Caco-2 (cell line): ENCODE measurements at places on chromosomes 7 and 10.

DNA sequence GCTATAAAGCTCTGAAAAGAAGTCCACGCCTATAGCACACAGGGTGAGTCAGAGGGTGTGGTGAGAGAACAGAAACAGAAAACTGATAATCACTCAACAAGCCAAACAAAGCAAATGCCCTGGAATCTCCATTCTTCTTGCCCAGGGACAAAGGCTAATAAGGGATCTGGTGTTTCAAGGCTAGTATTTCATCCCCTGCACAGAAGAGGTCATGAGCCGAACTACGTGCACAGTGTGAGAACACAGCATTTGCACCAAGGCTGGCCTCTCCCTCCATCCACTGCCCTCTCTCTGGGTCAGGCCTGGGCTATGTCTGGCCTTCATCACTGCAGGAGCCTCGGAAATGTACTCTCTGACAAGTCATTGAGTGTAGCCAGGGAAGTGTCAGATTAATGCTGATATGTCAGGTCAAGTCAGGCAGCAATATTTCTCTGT lies 42.7 kb downstream of the PRR15 start:
- DNase-seq: peak; percentile 59

- no peak for DNase-seq
These were observed 27.6 kb upstream of the LAMB1 start for GRCh38 chr7:108030516-108030915.

GRCh38 chr7:49623943-49624342 lies 149.5 kb upstream of the VWC2 start:
- DNase-seq: no peak

- no peak for DNase-seq
These were observed 67.3 kb downstream of the PTN start for GRCh38 chr7:137276189-137276588.

GRCh38 chr7:98085674-98086073 lies 21.0 kb upstream of the LMTK2 start:
- no peak for DNase-seq

- no peak for DNase-seq
These were observed 261.9 kb upstream of the LYZL1 start for GRCh38 chr10:29026802-29027580.

DNA sequence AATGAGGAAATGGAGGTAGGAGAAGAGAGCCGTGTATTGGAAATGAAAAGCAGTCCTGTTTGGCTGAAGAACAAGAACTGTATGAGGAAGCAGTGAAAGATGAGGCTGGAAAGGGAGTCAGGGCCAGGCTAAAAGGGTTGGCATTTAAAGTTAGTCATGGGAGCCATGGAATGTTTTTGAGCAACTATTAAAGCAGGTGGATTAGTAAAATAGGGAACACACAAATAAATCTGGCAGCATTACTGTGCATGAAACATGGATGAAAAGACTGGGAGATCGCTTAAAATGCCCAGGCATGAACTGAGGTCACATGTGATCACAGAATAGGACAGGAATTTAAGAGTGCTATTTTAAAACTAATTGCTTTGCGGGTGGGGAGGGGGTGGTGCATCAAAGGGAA lies 1.4 kb upstream of the IFRD1 start:
- no peak for DNase-seq

- DNase-seq: no peak
These were observed 475.8 kb upstream of the FZD8 start for GRCh38 chr10:36117890-36118289.

DNA sequence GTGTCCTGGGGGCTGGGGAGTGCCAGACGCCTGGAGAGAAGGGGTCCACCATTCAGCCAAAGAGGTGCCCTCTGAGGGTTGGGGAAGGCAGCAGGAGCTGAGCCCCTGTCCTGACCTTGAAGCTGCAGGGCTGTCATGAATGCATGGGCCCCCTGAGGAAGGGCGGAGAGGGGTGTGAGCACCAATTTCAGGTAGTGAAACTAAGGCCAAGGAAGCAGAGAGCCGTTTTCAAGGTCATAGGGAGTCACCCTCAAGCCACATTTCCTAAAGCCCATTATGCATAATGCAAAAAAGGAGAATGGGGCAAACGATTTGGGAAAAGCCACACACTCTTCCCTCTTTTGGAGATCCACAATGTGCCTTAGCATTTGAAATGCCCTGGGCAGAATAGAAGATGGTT lies 37.2 kb downstream of the FIGNL1 start:
- no peak for DNase-seq

DNA sequence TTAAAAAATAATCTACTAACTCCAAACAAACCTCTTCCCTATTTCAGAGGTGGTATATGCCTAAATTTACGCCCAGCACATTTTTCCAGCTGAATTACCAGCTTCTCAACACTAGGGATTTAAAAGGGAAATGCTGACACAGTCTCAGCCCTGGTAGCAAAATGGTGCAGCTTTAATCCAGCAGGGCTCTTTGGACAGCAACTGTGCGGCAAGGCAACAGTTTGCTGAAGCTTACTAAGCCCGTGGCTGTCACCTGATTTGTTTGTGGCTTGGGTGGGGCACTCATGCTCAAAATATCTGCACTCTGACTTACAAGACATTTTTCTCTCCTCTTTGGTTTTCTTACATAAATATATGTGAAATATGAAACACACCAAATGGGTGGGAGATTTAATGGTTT lies 206.7 kb downstream of the POU6F2 start:
- no peak for DNase-seq

- DNase-seq: no peak
These were observed 290.6 kb downstream of the PARD3 start for GRCh38 chr10:34524369-34525091.

GRCh38 chr10:97647556-97647955 lies 7.1 kb downstream of the PI4K2A start:
- DNase-seq: no peak

GRCh38 chr7:102146122-102146521 lies 140.5 kb upstream of the SH2B2 start:
- no peak for DNase-seq

DNA sequence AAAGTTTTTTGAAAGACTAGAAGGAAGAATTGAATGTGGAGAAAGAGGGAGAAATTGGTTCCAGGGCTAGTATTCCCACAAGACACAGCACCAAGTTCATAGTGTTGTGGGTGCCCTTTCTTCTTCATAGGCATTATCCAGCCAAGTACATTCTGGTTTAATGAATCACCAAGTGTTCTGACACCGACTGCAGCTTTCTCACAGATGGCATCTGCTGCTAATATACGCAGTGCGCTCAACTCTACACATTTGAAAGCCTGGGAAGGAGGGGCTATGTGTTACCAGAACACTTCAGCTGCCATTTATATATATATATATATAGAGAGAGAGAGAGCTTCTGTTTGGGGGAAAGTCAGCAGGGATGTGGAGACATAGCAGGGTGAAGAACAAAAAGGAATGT lies 1168.4 kb downstream of the GATA3 start:
- DNase-seq: no peak

GRCh38 chr7:117715784-117716445 lies 157.3 kb downstream of the CTTNBP2 start:
- peak; percentile 75 for DNase-seq

- DNase-seq: no peak
These were observed 207.8 kb downstream of the TAX1BP1 start for GRCh38 chr7:27947586-27948278.

DNA sequence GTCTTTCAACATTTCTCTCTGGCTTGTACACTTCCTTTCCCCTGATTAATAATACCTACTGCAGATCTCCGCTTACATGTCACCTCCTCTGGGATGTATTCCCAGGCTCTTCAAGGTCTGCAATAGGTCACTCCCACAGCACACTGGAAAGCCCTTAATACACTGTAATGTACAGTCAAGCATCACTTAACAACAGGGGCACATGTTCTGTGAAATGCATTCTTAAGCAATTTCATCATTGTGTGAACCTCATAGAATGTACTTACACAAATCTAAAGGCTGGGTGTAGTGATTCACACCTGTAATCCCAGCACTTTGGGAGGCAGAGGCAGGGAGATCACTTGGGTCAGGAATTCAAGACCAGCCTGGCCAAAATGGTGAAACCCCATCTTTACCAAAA lies 1.9 kb downstream of the COX15 start:
- DNase-seq: no peak

- no peak for DNase-seq
These were observed 15.8 kb downstream of the MET start for GRCh38 chr7:116687801-116688201.

DNA sequence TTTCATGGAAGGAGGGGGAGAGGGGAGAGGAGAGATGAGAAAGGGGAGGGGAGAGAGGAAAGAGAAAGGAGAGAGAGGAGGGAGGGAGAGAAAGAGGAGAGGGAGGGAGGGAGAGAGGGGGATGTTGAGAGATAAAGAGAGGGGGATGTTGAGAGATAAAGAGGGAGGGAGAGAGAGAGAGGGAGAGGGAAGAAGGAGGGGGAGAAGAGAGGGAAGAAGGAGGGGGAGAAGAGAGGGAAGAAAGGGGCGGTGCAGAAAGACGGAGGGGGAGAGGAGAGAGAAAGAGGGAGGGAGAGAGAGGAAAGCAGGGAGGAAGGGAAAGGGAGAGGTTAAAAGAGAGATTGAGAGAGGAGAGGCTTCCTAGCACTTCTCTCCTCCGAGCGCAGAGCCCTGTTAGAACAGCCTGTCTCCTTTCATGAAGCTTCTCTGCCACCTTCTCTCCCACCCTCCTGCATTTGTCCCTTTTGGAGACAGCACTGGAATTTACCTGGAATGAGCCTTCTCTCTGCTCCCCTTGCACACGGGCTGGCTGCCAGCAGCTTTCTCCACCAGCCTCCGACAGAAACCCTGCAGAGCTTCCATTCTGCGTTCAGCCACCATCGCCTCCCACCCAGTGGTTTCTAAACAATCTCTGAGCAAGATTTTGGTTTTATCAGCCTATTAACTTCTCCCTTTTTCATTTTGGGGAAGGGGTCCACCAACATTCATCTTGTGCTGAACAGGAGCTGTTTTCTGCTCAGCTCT lies 74.0 kb upstream of the CARD11 start:
- no peak for DNase-seq

DNA sequence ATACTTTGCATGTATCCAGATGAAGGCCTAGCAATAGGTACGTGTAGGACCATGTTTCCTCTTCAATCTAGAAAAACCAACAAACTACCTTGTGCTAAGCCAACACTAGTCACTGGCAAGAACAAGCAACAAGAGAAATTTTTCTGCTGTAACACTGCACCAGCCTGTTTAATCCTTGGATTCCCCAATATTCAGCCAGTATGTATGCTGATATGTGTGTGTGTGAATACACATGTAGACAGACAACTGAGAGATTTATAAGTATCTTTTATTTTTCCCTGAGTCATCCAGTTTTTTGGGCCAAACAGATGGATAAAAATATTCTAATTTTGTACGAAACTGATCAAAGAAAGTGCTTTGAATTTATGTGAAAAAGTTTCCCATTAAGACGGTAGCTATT lies 26.2 kb downstream of the GLI3 start:
- DNase-seq: no peak

DNA sequence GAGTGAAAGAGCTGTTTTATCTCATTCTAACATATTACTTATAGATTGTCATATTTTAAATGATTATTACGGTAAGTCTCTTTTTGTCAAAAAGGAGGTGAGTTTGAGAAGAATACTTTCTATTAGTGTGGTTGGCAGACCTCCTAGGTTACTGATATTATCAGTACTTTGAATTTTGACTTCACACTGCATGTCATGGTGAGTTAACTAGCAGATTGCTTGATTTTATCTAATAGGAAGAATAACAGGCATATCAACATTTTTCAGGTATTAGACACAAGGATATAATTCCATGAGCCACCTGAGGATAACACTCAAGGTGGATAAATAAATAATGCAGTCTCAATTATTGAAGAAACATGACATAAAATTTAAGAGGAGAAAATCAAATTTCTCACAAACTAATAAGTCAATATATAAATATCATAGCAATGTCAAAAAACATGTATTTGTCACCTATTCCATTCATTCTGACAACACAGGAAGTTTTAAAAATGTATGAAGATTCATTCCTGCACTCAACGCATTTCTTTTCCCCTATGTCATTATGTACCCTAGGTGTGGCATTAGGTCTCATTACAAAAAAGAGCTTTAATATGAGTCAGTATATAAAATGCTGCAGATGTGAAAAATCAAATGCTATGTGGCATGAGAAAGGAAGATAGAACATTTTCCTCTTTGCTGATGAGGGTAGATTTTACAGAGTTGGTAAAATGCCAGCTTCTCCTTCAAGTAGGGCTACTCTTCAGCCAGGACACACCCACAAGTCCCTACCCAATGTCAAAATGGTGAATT lies 1621.6 kb downstream of the REEP3 start:
- DNase-seq: no peak

GRCh38 chr10:99656199-99657064 lies 2.9 kb upstream of the ENTPD7 start:
- no peak for DNase-seq

- no peak for DNase-seq
These were observed 206.8 kb upstream of the MTPN start for GRCh38 chr7:136183981-136184380.

DNA sequence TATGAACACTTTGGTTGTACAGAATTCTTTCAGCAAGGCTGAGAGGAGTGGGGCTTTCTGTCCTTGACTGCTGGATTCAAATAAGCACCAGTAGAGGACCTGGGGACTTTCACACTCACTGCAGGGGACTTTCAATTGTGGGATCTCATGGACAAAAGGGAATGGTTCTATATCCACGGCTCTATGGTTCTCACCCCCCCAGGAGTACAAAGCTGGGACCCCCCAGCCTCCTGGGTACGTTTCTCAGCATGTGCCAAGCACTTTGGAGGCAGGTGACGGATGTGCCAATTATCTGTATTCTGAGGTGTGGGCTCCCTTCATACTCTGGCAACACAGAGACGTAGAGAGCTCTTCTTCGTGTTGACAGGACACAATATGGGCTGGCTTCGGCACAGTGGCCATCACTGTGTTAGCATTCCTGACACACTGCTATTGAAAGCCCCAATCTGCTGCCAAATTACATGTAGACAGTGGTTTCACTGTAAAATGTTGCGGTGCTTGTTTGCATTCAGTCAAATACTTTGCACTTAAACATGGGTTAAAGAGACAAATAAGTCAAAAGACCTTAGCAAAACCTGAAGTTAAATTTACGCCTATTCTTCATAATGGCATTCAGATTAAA lies 92.7 kb upstream of the SAMD8 start:
- no peak for DNase-seq

DNA sequence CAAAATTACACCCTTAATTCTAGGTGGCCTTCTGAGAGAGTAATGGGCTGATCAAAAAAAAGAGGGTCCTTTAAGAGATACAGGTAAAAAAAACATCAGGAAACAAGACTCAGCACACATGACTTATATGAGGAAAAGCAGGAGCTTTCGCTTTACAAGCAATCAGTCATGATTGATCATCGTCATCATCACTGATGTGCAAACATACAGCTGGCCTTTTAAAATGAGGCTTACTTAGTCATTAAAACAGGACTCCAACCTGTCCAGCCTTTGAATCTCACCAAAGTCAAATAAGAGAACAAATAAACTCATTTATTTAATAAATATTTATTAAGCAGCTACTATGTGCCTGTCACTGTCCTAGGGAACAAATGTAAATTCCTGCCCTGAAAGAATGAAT lies 255.3 kb downstream of the SKAP2 start:
- no peak for DNase-seq

GRCh38 chr10:52739380-52740154 lies 33.0 kb downstream of the MBL2 start:
- no peak for DNase-seq
